Activated T-helper 1 cell treated with anti-CD3 and anti-CD28 coated beads, Interleukin-12 subunit alpha, Interleukin-12 subunit beta, Interleukin-2, Interleukin-4 antibody, amounts not matched to agents 30 ng/mL and 10 ng/mL and 1 ng/mL, durations not matched to agents 14 hours and 24 hours and 36 hours (primary cell): ENCODE measurements at places on chromosomes 2 and 18. TPM values are rescaled to one million over a fixed set of nuclear protein-coding genes. Genes with fewer than 3 reads are reported as not detected.

The SERPINB12 gene
- not detected in 2 replicates for total RNA-seq

The NT5C1B gene
- not detected in 2 replicates for total RNA-seq

The CIDEA gene
- not detected in 2 replicates for total RNA-seq

The TMEM150A gene
- total RNA-seq: 7.0 and 8.9 TPM in 2 replicates
